ENCODE measurements at places on chromosomes 6 and 20. TPM values are rescaled to one million over a fixed set of nuclear protein-coding genes. Genes with fewer than 3 reads are reported as not detected.

The TMEM244 gene
- total RNA-seq, result not detected

- no peak for DNase-seq
Measured at GRCh38 chr6:21747441-21747840, 153.9 kb downstream of the SOX4 start.

- DNase-seq, result no peak
Measured at GRCh38 chr6:53627391-53628218, 38.0 kb downstream of the KLHL31 start.

GRCh38 chr20:41165001-41165882, 27.9 kb downstream of the PLCG1 start:
- no peak for DNase-seq

DNA sequence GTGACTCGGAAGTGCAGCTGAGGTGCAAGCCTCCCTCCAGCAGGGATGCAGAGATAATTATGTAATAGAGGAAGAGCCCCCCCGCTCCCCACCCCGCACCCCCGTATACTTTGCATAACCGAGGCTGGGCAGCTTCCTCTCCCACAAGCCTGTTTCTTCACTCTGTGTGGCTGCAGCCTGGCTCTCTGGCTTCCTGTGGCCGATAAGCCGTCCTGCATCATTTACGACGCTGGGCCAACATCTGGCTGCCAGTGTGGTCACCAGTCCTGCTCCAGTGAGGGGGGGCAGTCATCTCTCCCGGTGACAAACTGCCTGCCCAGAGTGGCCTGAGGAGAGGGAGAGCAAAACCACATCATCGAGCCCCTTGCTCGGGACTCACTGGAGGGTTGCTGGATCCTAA, 59.2 kb downstream of the RBM38 start:
- no peak for DNase-seq

The C6orf118 gene
- not detected for total RNA-seq

DNA sequence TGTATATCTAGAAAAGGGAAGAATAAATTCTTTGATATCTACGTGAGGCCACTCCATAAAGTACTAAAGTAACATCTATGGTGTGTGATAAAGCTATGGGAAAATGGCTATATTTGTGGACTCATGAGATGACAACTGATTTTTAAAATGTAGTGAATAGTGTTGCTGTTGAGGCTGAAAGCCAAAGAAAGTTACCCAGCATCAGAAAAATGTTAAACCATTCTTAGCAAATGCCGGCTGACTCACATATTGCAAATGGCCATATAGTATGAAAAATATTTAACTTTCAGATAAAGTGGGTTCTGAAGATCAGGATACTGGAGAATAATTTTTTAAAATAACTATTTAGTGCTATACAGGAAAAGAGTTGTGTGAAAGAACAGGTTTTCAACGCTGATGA, 129.9 kb upstream of the GRIK2 start:
- no peak for DNase-seq

DNA sequence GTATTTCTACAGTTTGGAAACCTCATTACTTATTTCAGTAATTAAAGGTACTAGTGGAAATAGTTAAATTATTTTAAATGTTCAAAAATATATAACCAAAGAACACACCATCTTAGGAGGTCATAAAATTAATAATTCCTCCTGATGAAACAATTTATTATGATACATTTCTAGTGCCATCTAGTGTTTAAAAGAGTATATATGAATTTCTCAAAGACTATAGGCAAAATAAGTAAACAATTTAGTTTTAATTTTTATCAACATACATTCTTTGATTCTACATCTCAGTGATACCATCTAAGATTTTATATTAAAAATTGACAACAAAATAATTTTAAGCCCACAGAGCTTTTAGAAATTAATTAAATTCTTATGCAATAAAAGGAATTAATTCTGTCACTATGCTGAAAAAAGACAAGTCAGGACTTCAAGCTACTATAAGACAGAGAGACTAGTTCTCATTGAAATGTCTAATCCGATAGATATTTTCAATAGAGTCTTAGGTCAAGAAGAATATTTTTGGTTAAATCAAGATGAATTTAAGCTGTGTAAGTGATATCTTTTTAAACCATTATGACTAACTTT, 107.8 kb upstream of the RNF217 start:
- DNase-seq, result no peak

- DNase-seq, result no peak
Measured at GRCh38 chr6:32679492-32679891, 13.0 kb upstream of the HLA-DQB1 start.

The SEL1L2 gene
- total RNA-seq, result not detected

The SPEF1 gene
- not detected for total RNA-seq

GRCh38 chr6:168165373-168165772, 86.4 kb upstream of the FRMD1 start:
- no peak for DNase-seq

DNA sequence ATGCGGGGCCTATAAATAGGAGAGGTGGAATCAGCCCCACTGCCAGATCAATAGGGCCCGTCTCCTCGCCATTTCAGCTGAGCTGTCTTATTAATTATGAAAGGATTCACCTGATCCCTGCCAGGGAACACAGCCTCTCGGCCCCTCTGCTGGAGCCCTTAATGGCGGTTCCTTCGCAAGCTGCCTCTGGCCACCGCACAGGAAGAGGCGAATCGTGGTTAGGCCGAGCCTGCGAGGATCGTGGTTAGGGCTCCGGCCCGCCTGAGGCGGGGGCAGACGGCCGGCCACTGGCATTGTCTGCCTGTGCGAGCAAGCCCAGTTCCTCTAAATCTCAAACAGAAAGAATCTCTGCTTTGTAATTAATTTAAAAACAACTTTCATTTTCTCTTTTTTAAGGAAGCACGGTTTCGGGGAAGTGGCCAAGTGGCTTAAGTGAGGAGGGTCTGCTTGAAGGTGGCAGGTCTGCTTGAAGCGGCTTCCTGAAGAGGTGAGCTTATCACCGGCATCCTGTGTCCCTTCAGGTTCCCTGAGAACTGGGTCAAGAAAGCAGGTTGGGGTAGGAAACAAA, 9.2 kb downstream of the NRN1 start:
- DNase-seq, result peak; percentile 42

- no peak for DNase-seq
Measured at GRCh38 chr6:99991955-99992354, 2.1 kb downstream of the MCHR2 start.

GRCh38 chr6:36699348-36699747, 1.7 kb downstream of the RAB44 start:
- no peak for DNase-seq

GRCh38 chr6:106880952-106881351, 93.6 kb downstream of the CD24 start:
- no peak for DNase-seq

- no peak for DNase-seq
Measured at GRCh38 chr6:134063121-134063965, 10.9 kb upstream of the SLC2A12 start.

GRCh38 chr6:101208152-101208551, 185.4 kb upstream of the GRIK2 start:
- DNase-seq, result no peak

The RAET1E gene
- total RNA-seq, result 0.28 TPM

The RBM24 gene
- total RNA-seq, result 30.3 TPM

DNA sequence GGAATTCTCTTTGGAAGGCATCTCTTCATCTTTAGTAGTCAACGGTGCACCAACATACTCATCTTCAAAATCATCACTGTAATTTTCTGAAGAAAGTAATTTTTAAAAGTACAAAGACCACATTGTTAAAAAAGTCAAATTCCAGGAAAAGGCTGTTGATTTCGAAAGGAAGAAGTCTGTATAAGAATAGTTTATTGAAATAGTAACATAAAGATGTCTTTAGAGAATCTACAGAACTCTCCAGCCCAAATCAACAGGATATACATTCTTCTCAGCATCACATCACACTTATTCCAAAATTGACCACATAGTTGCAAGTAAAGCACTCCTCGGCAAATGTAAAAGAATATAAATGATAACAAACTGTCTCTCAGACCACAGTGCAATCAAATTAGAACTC, 23.4 kb downstream of the CEP162 start:
- DNase-seq, result no peak

The NKX2-2 gene
- total RNA-seq, result 5.7 TPM

The CDSN gene
- not detected for total RNA-seq

- no peak for DNase-seq
Measured at GRCh38 chr6:142700671-142701312, 244.2 kb downstream of the HIVEP2 start.

The FOXF2 gene
- total RNA-seq, result 51.6 TPM

- DNase-seq, result no peak
Measured at GRCh38 chr6:118548136-118548535, at the start of gene PLN. Gene PLN (plus strand): TSS chr6:118548296. CDS start chr6:118558922, 10,626 bp downstream.

DNA sequence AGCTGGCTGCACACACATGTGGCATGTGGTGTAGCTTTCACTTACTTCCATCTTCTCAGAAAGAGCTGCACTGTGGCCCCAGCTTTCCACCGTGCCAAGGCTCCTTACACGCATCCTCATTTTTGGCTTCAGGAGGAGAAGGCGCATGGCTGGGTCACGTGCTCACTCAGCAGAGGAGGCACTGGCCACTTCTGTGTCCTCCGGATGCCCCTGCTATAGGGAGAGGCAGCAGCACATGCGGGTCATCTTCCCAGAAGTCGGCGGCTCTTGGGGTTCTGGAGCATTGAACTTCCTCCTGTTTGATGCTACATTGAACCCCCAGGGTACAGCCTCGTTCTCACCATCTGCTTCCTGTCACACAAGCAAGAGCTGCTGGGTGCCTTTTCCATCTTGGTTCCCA, 111.3 kb downstream of the FAM120B start:
- no peak for DNase-seq

The OR2B6 gene
- not detected for total RNA-seq

DNA sequence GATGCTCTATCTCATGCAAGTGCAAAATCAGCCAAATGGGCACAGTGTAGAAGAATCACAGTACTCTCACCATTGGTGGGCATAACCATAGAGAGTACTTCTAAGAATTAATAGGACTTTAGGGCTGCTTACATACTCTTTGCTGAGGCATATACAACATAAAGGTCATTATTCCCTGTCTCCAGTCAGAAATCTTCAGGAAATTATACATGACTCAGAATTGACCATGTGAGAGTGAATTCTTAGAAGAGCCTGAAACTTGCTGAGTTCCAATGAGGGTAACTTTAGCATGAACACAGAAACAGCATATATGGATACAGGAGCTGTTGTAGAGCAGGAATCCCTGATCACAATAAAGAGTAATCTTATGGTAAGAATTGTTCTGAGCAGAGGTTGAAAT, 498.7 kb downstream of the TENT5A start:
- no peak for DNase-seq

GRCh38 chr20:58878399-58878798, 25.9 kb downstream of the GNAS start:
- DNase-seq, result no peak

GRCh38 chr6:158531566-158531965, 28.3 kb upstream of the TMEM181 start:
- peak; percentile 31 for DNase-seq

DNA sequence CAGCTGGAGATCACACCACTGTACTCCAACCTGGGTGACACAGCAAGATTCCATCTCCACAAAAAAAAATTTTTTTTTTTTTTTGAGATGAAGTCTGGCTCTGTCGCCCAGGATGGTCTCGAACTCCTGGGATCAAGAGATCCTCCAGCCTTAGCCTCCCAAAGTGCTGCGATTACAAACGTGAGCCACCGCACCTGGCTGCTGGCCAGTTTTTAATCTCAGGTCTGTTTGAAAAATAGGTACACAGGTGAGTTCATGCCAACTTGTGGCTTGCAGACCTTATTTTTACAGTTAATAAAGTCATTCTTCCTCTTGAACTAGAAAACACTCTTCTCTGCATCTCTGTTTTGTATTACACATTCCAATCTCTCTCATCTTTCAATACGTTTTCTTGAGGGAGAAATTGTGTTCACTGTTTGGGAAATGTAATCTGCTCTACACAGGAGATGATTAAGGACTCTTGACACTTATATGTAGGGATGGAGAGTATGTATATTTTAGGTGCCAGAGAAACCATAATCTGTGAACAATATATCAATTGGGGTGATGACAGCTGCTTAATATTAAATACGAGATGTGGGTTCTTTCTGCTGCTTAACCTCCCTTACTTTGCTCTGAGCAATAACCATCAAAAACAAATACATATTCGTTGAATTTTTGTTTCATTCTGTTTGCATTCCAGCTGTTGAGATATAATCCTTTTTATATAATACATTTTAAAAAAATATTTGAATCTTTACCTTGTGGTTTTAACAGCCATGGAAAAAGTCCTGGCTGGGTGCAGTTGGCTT, 17.7 kb upstream of the RIPOR3 start:
- no peak for DNase-seq

The ZNF334 gene
- total RNA-seq, result 0.11 TPM

- DNase-seq, result no peak
Measured at GRCh38 chr6:42279966-42280629, 62.4 kb upstream of the MRPS10 start.

DNA sequence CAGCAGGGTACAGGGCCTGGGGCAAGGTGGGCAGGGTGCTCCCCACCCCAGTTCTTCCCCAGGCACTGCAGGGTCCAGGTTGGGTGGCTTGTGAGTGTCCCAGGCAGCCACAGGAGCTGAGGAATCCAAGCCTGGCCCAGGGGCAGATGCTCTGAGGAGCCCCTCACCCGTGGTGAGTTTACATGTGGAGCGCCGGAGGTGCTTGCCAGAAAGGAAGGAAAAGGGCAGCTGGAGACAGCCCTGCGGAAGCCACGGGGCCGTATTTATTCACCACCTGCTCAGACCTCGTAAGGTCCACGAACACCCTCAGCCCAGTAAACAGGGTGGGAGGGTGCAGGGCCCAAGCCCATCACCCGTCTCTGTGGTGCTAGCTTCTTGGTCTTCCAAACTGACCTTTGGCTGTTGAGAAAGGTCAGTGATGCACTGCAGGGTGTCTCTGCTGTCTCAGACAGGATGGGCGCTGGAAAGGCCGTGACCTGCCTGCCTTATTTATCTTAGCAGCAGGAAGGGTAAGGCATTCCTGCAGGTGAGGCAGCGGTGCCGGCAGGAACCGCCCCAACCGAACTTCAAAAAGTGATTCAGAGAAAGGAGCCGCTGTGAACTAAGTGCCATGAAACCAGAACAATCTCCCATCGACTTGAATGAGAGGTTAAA, 4.0 kb upstream of the FRMD1 start:
- no peak for DNase-seq
